ENCODE measurements at places on chromosomes 13 and 19. TPM values are rescaled to one million over a fixed set of nuclear protein-coding genes. Genes with fewer than 3 reads are reported as not detected.
A peak's percentile ranks its signal among the peaks of the same experiment; 100 is the strongest.

Gene ZNF429
- 29.6 TPM for polyA plus RNA-seq

Gene ZNF225
- polyA plus RNA-seq: 2.1 TPM

Gene KPTN
- polyA plus RNA-seq: 6.2 TPM

Gene NLRP5
- not detected for polyA plus RNA-seq

DNA sequence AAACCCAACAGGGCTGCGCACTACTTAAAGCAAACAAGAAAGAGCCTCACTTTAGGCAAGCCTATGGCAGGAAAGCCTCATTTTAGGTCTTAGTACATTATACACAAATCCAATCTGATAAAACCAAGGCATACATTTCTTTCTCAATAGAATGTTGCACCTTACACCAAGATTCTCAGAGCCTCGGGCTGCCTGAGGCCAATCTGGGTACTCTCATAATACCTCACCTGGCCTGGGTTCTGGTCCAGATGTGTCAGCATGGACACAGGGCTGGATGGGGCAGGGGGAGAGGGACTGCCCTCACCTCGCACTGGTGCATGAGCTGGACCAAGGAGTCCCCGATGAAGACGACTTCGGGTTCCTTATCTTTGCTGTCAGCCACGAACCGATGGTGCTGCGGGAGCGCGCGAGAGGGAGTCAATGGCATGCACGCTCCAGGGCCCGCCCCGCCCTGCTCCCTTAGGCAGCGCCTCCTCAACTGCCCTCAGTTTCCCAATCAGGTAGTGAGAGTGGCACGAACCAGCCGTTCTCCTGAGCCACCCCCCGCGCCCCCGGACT is at the start of gene PRR19:
Gene PRR19 (plus strand): TSS at position 487 of the 558 bp plus-strand sequence. CDS start 7,453 bp downstream, outside the sequence.
- peak; percentile 36 for DNase-seq

Gene PPP2R1A
- 212 TPM for polyA plus RNA-seq

Gene JOSD2
- polyA plus RNA-seq: 25.8 TPM

Gene ACP7
- polyA plus RNA-seq: not detected

Gene NPAS1
- 0.53 TPM for polyA plus RNA-seq

Gene EXOC3L2
- not detected for polyA plus RNA-seq

GRCh38 chr19:57068921-57069697 is 50.7 kb upstream of the USP29 start:
- no peak for DNase-seq

DNA sequence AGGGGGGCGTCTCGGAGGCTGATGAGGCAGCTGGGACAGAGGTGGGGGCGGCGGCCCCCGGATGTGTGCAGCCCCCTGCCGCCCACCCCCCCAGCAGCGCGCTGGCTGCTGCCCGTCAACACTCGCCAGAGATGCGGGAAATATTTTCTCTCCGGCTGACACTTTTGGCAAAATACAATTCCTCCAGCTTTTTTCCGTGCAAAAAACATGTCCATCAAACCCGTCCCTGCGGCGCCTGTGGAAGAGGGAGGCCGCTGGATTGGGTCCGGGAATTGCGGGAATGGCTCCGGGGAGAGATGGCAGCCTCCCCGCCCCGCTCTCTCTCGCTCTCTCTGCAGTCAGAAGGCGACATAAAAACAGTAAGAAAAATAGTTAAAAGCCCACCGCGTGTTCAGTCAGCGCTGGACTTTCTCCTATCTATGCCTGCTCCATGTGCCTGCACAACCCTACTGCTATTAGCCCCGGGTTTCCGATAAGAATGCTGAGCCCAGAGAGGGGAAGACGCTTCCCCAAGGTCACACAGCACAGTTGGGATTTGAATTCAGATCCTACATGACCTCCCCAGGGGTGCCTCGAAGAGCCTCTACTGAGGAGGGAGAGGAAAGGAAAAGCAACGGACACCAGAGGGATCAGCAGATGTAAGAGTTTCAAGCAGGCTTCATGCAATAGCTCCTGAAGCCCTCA is 23.2 kb downstream of the ZNRF4 start:
- no peak for DNase-seq

DNA sequence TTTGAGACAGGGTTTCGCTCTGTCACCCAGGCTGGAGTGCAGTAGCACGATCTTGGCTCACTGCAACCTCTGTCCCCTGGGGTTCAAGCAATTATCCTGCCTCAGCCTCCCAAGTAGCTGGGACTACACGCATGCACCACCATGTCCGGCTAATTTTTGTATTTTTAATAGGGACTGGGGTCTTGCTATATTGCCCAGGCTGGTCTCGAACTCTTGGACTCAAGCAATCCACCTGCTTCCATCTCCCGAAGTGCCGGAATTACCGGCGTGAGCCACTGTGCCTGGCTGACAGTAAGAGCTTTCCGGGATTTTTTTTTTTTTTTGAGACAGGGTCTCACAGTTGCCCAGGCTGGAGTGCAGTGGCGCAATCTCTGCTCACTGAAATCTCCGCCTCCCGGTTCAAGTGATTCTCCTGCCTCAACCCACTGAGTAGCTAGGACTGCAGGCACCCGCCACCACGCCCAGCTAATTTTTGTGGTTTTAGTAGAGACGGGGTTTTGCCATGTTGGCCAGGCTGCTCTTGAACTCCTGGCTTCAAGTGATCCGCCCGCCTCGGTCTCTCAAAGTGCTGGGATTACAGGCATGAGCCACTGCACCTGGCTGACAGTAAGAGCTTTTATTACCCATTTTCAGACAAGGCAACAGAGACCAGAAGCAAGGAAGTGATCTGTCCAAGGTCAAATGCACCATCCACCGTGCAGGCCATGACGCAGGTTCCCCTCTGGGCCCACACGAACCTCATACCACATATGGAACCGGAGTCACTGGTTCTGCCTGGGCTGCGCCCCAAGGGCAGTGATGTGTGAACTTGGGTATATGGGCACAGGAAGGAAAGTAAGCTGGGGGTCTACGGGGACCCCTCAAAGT is 21.0 kb downstream of the RFX1 start:
- DNase-seq: no peak

DNA sequence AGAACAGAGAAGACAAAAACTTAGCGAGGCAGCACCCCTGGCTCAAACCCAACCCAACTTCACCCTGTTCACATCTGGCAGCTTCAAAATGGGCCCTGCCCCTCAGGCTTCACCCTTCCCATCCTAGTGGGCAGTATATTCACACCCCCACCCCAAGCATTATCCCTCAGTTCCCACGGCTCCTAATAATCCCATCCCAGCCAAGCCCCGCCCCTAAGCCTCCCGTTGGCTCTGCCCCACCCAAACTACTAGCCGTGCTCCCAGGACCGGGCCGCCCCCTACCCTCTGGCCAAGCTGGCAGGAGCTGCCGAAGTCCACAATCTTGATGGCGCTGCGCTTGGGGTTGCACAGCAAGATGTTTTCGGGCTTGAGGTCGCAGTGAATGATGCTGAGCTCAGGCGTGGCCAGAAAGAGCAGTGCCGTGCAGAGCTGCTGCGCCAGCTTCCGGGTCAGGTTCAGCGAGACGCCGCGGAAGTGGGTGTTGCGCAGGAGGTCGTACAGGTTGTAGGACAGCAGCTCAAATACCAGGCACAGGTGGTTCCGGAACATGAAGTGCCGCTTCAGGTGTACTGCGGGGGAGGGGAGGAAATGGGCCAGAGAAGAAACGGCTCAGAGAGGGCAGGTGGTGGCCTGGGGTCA is 5.8 kb downstream of the DYRK1B start:
- no peak for DNase-seq

DNA sequence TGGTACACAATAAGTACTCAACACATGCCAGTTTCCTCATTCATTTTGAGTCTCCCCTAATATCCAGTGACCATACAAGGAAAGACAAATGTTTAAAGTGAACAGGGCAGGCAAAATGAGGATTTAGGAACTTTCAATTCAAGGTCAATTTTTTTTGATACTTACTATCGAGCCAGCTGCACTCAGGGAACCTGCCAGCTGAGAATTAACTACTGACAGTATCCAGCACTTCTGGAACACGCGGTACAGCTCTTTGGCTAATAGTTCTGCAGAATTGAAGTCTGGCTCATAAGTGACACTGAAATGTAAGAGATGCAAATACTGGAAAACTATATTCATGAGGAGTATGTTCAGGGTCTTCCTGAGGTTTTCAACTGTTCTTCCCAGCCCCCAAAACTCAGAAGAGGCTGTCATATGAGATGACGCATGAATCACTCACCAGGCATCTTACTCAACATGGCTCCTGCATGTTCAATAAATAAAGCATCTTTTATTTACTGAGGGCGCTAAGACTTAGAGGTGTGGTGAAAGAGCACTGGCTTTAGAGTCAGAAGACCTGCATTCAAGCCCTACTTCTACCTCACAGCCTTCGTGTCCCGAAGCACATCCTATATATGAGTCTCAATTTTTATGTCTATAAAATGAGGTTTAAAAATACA is 25.6 kb downstream of the RUBCNL start:
- no peak for DNase-seq

DNA sequence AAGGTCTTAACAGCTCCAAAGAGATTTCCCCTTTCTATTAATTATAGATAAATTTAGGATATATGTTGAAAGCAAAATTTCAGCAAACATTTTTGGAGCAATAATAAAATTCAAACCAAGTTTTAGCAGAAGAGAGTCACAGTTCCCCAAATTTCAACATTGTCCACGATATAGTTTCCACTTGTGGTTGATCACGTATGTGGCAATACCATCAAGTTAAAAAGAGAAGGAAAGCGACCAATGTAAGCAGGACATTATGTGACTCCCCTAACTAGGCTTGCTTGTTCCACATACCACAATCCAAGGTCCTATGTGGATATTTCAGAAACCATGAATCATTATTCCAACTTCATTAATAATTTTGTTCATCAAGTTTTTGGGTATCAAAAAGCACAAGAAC is 52.8 kb downstream of the ELF1 start:
- no peak for DNase-seq

- DNase-seq: no peak
These were observed 12.9 kb downstream of the ELAVL1 start for GRCh38 chr19:7992575-7992974.

GRCh38 chr19:42122691-42123607 is 9.3 kb downstream of the POU2F2 start:
- DNase-seq: peak; percentile 26

GRCh38 chr19:19823916-19824315 is 2.4 kb upstream of the ZNF506 start:
- DNase-seq: no peak

Gene RGL3
- not detected for polyA plus RNA-seq

- no peak for DNase-seq
These were observed 986.5 kb downstream of the PCDH17 start for GRCh38 chr13:58617880-58618665.

DNA sequence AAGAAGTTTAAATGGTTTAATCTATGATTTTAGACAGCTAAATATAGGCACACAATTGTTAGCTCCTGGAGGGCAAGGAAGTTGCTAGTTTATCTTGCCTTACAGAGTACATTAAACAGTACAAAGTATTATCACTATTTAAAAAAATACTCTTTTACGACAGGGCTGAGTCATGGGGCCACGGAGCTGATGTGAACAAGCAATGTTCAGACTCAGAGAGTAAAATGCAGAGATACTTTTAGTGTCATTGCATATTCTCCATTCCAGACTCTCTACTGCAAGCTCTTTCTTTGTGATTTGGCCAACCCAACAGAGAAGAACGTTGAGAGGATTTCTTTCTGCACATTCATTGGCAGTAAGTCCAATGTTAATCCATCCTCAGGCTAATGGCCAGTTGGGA is 352.4 kb downstream of the SPRY2 start:
- DNase-seq: no peak

- peak; percentile 92 for DNase-seq
These were observed 57.9 kb upstream of the C1QTNF9 start for GRCh38 chr13:24251525-24251924.

GRCh38 chr13:25765266-25765665 is 286.6 kb downstream of the SHISA2 start:
- DNase-seq: no peak

GRCh38 chr19:1465191-1466016 is 13.6 kb downstream of the C19orf25 start:
- DNase-seq: no peak

GRCh38 chr13:67130444-67130843 is 99.7 kb downstream of the PCDH9 start:
- no peak for DNase-seq

DNA sequence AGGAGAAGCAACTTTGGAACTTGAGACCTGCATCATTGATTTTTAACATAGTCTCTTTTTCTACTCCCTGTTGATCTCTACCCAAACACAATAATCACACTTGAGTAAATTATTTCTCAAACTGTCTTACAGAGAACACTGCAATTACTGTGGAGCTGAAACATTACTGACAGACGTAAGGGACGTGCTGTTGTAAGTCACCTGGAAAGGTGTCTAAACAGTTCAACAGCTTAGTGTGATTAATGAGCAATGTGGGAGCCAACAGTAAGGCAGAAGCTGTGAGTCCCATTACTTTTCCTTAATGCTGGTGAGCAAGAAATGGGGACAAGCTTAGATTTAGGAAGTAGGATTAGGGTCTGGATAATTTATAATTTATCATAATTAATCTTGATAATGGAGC is 265.7 kb downstream of the DLEU7 start:
- no peak for DNase-seq

GRCh38 chr19:24086974-24087595 is at the start of gene ZNF254:
Gene ZNF254 (plus strand): TSS chr19:24087187. CDS start chr19:24087308, 121 bp downstream.
- peak; percentile 93 for DNase-seq

- DNase-seq: no peak
These were observed 14.1 kb downstream of the POU4F1 start for GRCh38 chr13:78589206-78589605.

GRCh38 chr19:11465600-11465999 is 15.2 kb downstream of the ELAVL3 start:
- DNase-seq: no peak

Gene MBD3L3
- polyA plus RNA-seq: not detected

All from CD4-positive, CD25-positive, alpha-beta regulatory T cell (primary cell).